ENCODE measurements at places on chromosomes 2 and 18.

DNA sequence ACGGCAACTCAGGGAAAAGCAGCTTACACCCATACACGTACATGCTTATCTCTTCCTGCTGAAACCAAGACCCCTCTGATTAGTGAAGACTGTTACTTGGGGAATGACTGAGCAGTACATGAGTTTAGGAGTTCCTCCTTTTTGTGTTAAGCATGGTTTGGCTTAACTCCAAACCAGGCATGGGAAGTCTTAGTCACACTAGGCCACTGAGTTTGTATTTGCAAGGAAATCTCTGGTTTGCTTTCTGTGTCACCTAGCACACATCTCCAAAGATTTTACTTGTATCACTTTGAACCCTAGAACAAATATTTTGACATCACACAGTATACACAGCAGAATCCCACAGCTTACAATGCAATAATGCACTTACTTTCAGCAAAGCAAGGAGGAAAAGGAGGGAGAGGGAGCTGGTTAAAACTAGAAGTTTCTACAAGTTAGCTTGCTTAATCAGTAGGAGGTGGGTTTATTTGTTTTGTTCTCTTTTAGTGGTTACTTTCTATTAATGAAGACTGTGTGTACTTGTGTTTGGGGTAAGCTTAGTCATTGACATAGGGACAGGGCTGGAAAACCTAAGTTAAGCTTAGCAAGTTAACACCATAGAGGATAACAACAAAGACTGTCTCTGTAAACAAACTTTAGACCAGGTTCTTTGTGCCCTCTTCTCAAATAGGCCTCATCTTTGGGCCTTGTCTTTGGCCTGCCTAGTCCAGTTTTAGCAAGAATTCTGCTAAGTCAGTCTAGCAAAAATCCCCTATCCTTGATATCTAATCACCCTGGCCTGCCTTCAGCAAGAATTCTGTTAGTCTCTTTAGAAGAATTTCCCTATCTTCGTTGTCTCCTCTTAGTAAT is 219.4 kb downstream of the MREG start:
- peak; percentile 10 for DNase-seq

DNA sequence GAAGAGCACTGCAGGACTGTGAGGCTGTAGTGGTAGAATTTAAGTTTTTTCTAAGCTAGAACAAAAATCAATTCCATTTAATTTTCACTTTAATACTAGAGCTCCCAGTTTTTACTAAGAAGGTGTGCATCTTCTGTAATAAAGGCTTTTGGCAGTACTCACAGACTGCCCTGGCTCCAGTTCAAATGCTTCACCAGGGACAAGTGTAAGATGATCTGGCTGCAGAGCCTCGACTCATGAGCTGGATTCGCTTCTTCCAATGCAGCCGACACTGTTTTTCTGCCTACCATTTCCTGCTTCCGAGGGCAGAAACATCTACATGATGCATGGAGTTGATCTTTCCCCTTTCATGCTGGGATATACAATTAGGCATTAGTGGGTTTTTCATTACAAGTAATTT is 87.0 kb downstream of the FARSB start:
- no peak for DNase-seq

DNA sequence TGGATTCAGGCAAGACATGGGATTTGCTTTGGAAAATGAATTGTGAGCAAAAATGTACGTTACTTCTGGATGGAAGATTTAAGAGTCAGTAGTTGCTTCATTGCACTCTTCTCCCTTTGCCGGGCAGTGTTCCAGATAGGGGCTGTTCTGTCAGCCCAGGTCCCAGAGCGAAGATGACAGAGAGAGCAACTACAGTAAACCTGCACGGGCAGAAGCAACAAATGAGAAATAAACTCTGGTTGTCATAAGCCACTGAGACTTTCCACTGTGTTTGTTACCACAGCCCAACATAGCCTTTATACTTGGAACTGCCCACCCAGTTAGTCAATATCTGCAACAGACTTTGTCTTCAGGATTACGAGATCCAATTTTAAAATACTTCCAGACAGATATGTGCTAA is 83.3 kb downstream of the CACNB4 start:
- DNase-seq = no peak

DNA sequence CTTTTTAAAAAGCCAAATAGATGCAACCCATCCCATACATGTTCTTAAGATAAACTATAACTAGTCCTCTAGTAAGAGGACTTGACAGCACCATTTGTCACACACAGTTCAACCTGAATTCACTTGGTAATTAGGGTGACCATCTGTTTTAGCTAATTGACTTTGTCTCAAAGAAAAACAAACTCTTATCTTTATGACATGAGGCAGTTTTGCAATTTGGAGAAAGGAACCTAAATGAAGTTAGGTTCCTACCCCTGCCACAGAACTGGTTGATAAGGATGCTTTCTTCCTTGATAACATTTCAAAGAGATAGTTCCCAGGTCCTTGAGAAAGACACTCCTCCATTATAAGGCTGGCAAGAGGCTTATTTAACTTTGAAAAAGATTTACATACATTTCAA is 57.4 kb upstream of the LRRTM1 start:
- no peak for DNase-seq

DNA sequence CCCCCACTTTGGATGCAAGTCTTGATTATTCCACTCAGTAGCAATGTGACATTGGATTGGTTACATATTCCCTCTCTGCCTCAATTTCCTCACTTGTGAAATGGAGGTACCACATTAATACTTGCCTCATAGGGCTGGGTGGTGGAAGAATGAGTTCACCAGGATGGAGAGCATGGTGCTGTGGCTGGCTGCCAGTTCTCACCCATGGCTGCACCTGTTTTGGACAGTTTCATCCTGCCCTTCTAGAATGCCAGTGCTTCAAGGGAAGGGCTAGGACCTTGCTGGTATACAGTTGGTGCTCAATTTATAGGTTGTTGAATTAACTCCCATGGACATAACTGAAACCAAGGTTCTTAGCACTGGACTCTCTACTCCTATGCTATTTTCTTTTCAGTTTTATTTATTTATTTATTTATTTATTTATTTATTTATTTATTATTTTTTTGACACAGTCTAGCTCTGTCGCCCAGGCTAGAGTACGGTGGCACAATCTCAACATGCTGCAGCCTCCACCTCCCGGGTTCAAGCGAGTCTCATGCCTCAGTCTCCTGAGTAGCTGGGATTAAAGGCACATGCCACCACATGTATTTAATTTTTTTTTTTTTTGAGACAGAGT is 5.3 kb upstream of the SH3RF3 start:
- no peak for DNase-seq

DNA sequence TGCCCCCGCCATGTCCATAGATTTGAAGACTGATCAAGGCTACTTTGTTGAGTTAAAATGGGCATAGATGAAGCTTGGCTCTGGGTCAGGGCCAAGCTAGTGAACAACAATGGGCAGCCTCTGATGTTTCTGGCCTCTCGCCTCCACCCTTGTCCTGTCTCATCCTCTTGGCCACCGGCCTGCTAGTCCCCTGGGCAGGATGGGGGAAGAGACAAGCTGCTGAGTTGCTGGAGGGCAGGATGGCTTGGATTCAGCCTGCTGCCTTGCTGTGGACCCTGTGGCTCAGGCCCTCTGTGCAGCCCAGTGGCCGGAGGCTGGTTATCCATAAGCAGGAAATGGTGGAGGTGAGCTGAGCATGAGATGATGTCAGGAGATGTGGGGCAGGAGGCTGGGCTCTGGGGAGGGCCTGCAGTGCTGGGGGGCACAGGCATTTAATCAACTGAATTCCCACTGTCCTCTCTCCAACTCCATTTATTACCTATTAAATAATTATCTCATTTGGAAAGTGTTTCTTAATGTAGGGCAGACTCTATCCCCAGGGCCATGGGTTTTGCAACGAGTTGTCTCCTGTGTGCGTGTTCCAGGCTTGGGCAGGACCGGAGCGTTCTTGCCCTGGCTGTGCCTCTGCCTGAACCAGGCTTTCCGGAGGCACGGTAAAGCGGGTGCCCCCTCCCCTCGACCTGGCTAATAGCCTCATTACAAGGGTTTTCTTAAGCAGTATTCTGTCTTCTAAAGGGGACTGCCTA is 122.9 kb downstream of the GLI2 start:
- no peak for DNase-seq

- no peak for DNase-seq
Measured at GRCh38 chr18:23912356-23912755, 102.2 kb upstream of the TTC39C start.

- no peak for DNase-seq
Measured at GRCh38 chr18:49490246-49490762, 3.3 kb upstream of the C18orf32 start.

DNA sequence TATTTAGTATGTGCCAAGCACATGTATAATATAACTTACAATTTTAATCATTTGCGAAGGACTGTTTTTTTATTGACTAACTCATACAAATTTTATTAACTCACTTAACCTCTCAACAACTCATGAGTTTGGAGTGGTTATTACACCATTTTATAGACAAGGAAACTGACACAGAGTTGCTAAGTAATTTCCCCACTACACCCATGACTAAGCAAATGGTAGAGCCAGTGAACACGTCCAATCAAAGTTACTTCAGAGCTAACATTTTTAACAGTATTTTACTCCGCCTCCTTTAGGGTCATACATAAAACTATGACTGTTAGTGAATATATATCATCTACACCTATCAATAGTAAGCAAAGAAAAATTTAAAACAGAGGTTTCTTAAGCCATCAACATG is 556.7 kb upstream of the FSIP2 start:
- DNase-seq = no peak

GRCh38 chr2:109526442-109526970 is 87.3 kb downstream of the SEPTIN10 start:
- DNase-seq = no peak

GRCh38 chr2:9398881-9399780 is 24.2 kb downstream of the ITGB1BP1 start:
- DNase-seq = no peak

GRCh38 chr2:46286715-46287114 is 10.5 kb upstream of the EPAS1 start:
- DNase-seq = no peak

Measured in CD4-positive, alpha-beta T cell treated with Interleukin-21 for 1 hour (primary cell).